Urinary bladder (tissue), 4 donors: ENCODE measurements at places on chromosomes 11 and 22. TPM values are rescaled to one million over a fixed set of nuclear protein-coding genes. Genes with fewer than 3 reads are reported as not detected.

CST6 gene
- total RNA-seq: 0.58 TPM

MRGPRX4 gene
- total RNA-seq: not detected

HBB gene
- 394 TPM for total RNA-seq

CYB5R3 gene
- 33.8 TPM for total RNA-seq

SF1 gene
- 111 TPM for total RNA-seq

AP5B1 gene
- 3.0 TPM for total RNA-seq

SYT9 gene
- total RNA-seq: 2.6 TPM
